Stimulated activated CD4-positive, alpha-beta T cell treated with anti-CD3 and anti-CD28 coated beads, Interleukin-1b, Interleukin-23, amount 100 ng/mL, for 4 hours (primary cell): ENCODE measurements at places on chromosomes 2 and 18.

GRCh38 chr2:212936572-212936971, 214.8 kb downstream of the IKZF2 start:
- no peak for DNase-seq

- DNase-seq = no peak
Observed at GRCh38 chr2:120908314-120908975, 172.8 kb downstream of the GLI2 start.

DNA sequence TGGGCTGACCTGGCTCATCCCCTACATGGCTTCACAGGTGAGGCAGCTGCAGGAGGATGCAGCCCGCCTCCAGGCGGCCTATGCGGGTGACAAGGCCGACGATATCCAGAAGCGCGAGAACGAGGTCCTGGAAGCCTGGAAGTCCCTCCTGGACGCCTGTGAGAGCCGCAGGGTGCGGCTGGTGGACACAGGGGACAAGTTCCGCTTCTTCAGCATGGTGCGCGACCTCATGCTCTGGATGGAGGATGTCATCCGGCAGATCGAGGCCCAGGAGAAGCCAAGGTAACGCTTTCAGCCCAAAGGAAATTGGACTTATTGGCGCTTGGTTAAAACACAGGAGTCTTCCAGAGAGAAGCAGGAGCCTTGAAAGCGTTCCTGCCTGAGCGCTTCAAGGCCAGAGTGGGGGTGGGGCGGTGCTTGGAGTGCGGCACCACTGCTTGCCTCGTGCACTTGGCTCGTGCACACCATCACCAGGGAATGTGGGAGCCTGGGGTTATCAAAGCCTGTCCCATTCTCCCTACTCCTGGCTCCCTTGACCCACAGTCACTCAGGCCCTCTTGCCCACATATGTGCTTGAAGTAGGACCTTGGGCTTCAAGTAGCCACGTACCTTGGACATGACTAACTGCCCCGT, 69.8 kb upstream of the EML6 start:
- no peak for DNase-seq

GRCh38 chr18:23584019-23584983, 2.0 kb downstream of the NPC1 start:
- no peak for DNase-seq

- no peak for DNase-seq
Observed at GRCh38 chr2:189676471-189676870, 2.0 kb downstream of the ANKAR start.

DNA sequence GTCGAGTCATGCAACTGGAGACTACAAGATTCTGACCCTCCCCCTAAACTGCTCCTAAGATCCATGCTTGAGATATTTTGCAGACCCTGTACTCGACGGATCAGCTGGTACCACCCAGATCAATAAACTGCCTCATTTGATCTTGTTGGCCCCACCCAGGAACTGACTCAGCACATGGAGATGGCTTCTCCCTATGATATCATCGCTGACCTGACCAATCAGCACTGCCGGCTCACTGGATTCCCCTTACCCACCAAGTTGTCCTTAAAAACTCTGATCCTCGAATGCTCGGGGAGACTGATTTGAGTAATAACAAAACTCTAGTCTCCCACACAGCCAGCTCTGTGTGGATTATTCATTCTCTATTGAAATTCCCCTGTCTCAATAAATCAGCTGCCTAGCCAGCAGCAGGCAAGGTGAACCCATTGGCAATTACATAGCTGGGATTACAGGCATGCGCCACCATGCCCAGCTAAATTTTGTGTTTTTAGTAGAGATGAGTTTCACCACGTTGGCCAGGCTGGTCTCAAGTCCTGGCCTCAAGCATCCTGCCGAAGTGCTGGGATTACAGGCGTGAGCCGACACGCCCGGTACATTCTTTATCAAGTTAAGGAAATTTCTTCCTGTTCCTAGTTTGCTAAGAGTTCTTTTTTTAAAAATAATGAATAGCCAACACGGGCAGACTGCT, 43.6 kb downstream of the VPS54 start:
- no peak for DNase-seq

GRCh38 chr2:215668378-215668775, 232.5 kb upstream of the FN1 start:
- DNase-seq = no peak

DNA sequence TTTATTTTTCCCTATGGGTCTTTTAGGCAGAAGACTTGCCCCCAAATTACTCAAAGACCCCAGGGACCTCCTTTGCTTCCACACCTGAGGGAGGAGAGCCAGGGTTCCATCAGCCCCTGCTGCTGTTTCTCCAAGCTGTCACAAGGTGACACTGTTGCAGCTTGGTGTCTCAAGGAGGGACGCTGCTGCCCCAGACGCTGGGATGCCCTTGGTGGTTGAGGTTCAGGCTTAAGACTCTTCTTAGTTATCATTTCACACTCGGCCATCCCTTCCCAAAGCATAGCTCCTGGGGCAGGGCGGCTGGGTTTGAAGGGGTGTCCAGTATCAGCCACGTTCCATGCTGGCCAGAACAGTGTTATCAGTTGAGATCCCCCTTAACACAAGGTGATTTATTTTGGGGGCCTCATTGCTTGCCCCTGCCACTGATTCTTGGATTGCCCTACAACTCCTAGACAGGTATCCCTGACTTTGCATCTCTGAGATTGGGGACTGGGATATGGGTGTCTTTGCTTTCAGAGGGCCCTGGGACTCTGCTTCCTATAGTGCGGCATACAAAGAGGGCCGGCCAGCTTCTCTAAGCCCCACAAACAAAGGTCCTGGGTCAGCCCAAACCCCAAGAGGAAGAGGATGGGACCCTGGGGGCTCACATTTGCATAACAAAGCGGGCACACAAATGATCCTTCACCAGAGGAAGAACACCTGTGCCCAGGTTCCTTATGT, 22.7 kb downstream of the GPR55 start:
- DNase-seq = peak; percentile 51

- no peak for DNase-seq
Observed at GRCh38 chr2:29618024-29618423, 303.4 kb downstream of the ALK start.

- no peak for DNase-seq
Observed at GRCh38 chr2:60459851-60460250, 93.6 kb downstream of the BCL11A start.

DNA sequence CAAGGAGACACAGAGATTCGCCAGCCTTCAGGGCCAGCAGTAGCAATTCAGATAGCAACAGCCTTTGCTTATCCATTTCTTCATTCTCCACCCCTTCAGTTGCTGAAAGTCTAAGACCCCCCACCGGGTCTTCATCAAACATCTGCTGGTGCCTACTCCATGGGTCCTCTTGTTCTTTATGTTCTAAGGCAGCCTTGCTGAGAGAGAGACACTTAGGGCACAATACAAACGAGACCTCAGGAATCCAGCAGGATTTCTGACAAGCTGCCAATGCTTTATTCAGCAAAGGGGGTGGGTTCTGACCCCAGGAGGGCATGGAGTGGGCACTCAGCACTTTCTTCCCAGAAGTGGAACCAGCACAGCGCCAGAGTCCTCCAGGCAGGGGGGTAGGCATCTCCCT, 36.2 kb upstream of the CNGA3 start:
- DNase-seq = no peak

DNA sequence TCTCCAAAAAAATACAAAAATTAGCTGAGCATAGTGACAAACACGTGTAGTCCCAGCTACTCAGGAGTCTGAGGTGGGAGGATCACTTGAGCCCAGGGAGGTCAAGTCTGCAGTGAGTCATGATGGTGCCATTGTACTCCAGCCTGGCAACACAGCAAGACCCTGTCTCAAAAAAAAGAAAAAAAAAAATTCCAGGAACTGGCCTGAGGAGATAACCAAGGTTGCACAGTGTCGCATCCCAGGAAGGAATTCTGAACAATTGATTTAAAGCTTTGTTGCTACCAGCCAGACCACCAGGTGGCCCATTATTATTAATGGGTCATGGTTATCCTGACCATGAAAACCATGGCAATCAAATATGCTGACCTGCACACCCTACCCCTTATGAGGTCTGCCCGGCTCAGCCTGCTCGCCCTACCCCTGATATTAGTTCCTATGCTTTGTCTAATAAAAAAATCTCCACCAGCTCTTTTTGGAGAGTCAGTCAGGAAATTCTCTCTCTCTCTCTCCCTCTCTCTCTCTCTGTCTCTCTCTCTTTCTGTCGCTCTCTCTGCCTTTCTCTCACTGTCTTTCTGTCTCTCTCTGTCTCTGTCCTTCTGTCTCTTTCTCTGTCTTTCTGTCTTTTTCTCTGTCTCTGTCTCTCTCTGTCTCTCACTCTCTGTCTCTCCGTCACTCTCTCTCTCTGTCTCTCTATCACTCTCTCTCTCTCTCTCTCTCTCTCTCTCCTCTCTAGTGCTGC, 73.7 kb downstream of the NCAPH start:
- no peak for DNase-seq
